OCI-M1 (cell line): ENCODE measurements at places on chromosomes 5 and 9.

GRCh38 chr5:99104538-99105132 lies 175.8 kb upstream of the CHD1 start:
- peak; percentile 75 for DNase-seq

- no peak for DNase-seq
Measured at GRCh38 chr5:175201393-175201792, 242.6 kb downstream of the DRD1 start.

DNA sequence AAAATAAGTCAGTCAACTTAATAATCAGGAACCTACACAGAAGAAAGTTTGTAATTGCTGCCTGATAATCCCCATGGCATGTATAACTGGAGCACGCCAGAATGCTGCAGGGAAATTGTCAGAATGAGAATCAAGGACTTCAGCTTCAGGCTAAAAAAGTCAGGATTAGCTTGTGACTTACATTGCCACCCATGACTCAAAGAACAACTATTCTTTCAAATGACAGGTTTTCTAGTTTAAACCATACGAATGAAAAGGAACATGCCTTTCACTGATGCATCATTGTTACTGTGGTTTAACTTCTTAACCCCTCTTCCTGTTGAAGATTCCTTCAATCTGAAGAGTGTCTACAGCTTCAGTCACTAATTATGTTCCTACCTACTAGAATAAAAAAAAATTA lies 112.4 kb downstream of the ISL1 start:
- DNase-seq, result no peak

- DNase-seq, result peak; percentile 2
Measured at GRCh38 chr5:175842951-175843793, 28.2 kb upstream of the CPLX2 start.

- DNase-seq, result no peak
Measured at GRCh38 chr9:37566716-37567115, 9.5 kb downstream of the FBXO10 start.

DNA sequence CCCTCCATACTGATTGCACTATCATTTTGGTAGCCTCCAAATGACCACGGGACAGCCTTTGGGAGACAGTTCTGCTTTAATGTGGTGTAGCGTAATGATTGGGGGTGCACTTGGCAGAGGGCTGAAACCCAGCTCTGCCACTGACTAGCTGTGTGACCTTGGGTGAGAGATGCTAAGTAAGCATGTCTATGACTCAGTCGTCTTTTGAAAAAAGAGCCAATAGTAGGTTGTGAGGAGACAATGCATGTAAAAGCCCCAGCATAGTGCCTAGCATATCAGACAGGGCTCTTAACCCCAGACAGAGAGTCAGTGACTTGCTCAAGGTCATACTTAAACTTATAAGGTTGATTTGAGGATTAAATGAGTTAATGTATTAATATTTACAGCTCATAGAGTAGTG lies 18.0 kb upstream of the CXCL14 start:
- DNase-seq, result no peak

GRCh38 chr9:134339183-134339806 lies 13.0 kb downstream of the RXRA start:
- peak; percentile 57 for DNase-seq

DNA sequence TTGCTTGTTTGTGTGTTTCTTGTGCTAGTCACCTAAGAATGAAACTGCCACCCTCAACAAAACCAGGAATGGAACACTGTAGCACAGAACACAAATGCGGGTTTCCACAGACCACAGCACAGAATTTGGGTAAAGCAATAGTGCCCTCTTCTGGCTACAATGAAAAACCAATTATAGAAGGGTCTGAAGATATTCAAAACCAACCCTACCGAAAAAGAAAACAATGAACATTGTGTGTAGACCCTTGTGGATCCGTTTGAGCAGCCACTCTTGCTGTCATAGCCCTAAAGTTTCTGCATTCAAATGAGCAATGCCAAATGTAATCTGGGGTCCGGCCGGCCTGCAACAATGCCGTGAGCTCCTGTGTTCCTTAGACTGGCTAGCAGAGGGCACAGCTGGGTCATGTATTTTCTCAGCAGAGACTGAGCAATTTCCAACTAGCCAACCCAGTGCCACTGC lies 8.3 kb upstream of the ENC1 start:
- DNase-seq, result peak; percentile 75

- DNase-seq, result no peak
Measured at GRCh38 chr5:116546033-116546742, 28.4 kb downstream of the SEMA6A start.
